ENCODE measurements at places on chromosomes 3 and 15.

DNA sequence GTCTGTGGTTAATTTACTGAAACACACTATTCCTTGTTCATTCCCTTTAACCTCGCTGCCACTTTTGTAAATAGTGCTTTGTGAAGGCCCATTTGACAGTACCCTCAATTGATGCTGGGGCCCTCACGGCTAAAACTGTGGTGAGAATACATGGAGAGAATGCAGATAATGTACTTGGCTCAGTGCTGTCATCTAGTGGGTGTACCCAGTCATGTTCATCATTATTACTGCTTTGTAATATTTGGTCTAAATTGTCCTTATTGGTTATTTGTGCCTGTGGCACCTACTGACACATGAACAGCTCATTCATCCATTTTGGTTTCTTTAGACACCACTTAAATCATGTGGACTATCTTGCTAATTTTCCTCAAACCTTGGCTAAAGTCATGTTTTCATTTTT, 543.6 kb downstream of the EDEM1 start:
- no peak for DNase-seq

DNA sequence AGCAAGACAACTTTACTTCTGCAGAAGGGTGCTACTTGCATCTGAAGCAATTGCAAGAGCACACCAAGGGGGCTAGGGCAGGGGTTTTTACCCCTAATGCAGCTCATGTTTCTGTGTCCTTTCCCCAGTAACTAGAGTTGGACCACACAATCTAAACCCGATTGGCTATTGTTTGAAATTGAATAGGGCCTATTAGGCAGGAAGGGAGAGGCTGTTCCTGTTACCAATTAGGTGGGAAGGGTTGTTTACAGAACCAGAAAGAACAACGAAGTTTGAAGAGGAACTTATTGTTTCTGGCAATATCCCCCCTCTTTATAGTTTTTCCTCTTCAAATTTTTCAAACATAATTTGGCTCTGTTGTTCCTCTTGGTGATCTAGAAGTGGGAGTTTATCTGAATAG, 85.5 kb downstream of the CHCHD4 start:
- DNase-seq: no peak

DNA sequence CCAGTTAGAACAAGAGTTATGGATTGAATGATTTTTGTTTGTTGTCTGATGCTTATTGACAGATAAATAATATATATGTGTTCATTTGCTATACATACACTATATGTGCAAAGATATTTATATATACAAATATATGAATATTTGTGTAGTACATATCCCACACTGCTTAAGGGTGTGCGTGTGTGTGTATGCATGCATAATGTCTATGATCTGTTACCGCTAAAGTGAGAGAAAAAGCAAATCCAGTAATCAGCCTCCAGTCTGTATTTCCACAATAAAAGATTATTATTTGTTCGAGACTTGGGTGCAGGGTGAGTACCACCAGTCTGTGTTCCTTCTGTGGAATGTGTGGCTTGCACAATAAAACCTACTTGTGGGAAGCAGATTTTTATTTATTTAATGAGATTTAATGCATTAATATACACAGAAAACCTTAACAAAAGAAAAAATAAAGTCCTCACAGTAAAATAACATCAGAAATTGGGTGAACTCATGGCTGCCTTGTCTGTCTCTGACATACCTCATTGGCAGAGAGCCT, 366.0 kb upstream of the TBL1XR1 start:
- DNase-seq: no peak

DNA sequence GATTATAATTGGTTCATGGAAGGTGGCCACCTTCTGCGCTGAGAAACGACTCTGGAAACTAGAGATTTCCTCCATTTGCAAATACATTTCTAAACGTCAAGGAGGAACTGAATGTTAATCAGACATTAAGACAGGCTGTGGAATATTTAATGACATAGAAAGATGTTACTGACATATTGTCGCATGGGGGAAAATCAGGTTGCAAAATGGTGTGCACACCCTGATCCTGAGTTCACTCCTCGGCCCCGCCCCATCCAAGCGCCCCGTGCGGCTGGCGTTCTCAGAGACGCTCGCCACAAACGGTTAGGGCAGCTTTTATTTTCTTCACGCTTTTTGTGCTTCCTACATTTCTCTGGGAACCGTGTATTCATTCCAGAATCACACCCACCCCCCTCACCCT, 10.7 kb downstream of the H1-8 start:
- DNase-seq: peak; percentile 17

- DNase-seq: no peak
Measured at GRCh38 chr15:50151476-50151875, 30.5 kb upstream of the SLC27A2 start.

DNA sequence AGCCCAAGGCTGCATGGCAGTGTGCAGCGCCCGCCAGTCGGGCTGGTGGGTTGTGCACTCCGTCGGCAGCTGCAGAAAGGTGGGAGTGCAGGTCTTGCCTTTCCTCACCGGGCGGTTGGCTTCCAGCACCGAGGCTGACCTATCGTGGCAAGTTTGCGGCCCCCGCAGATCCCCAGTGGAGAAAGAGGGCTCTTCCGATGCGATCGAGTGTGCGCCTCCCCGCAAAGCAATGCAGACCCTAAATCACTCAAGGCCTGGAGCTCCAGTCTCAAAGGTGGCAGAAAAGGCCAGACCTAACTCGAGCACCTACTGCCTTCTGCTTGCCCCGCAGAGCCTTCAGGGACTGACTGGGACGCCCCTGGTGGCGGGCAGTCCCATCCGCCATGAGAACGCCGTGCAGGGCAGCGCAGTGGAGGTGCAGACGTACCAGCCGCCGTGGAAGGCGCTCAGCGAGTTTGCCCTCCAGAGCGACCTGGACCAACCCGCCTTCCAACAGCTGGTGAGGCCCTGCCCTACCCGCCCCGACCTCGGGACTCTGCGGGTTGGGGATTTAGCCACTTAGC, 4.3 kb downstream of the ISL2 start:
- DNase-seq: peak; percentile 79

- no peak for DNase-seq
Measured at GRCh38 chr3:186024210-186024609, 84.7 kb downstream of the ETV5 start.
